ENCODE measurements at places on chromosomes 12 and 14.
A peak's percentile ranks its signal among the peaks of the same experiment; 100 is the strongest.

DNA sequence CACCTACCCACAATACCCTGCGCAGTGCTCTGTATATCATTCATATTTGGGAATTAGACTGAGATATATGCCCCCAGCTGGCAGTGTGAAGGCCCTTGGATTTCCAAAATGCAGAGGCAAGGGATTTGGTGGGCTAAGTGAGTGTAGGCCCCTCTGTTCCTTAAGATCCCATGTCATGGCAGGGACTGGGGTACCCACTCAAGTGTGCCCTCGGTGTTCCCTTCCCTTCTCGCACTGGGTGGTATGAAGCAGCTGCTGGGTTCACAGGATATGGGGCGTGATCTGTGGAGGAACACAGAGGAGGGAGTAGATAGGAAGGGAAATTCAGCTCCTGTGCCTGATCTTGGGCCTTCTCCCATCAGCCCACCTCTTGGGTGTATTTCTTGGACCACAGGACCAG is 63.1 kb upstream of the VASH1 start:
- DNase-seq = no peak

DNA sequence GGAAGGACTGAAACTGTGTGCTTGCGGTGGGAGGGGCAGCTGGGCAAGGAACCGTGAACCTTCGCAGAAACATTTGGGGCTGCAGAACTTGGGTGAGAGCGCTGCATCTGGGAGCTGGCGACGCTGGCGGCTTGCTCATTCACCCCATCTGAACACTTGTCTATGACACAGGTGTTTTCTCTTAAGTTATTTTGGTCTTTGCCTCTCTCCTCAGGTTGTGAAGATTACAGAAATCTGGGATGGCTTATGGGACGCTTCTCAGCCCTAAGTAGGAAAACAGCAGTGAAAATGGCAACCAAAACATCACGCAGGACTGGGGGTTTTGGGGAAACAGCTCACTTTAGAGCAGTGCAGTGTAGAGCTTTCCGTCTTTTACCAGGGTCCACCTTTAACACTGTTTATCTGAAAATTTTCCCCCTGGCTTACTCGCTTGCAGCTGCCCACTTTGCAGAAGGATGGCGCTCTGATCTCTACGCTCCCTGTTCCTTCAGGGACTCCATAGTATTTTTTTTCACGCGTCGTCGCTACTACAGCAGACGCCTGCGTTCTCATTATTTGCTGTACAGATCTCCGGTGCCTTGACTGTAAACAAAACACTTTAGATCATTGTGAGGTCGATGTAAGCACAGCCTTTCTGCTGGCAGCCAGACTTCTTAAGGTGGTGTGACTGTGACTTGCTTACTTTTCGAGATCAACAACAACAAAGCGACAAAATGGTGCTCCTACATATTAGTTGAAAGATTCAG is 2.7 kb upstream of the CDKN1B start:
- DNase-seq = no peak

- no peak for DNase-seq
Measured at GRCh38 chr12:32462908-32463307, 63.5 kb downstream of the FGD4 start.

- DNase-seq = no peak
Measured at GRCh38 chr14:96065661-96066459, 26.7 kb downstream of the C14orf132 start.

DNA sequence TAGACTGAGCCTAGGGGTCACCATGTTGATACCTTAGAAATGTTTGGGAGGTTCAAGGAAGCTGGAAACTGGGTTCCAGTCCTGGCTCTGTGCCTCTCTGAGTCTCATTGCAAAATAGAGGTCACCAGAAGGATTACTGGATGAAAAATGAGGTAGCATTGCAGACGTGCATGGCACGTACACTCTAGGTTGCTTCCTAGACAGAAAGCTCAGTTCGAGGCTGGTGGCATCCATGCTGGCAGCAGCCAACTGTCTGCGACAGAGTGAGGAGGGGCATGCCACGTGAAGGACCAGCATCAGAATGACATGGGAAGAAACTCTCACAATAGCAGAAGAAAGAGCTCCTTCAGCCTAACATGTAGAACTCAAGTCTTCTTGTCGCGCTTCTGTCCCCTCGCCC is 4.6 kb upstream of the CYP46A1 start:
- no peak for DNase-seq

GRCh38 chr12:47024463-47024862 is 55.0 kb upstream of the PCED1B start:
- DNase-seq = no peak

DNA sequence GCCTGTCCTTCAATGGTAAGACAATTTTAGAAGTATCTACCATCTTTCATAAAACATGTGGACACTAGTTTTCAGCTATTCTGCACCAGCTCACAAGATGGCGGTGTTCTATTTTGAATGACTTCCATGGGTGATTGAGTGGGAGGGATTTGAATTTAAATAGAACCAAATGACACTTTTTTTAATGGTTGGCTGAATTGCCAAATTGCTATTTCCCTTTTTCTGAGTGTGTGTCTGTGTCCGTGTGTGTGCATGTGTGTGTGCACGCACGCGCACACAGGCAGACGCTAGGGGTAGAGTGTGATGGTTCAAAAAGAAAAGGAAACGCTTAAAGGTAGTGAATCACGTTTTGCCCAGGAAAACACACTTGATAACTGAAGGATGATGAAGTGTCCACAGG is 362.6 kb downstream of the DAD1 start:
- DNase-seq = no peak

DNA sequence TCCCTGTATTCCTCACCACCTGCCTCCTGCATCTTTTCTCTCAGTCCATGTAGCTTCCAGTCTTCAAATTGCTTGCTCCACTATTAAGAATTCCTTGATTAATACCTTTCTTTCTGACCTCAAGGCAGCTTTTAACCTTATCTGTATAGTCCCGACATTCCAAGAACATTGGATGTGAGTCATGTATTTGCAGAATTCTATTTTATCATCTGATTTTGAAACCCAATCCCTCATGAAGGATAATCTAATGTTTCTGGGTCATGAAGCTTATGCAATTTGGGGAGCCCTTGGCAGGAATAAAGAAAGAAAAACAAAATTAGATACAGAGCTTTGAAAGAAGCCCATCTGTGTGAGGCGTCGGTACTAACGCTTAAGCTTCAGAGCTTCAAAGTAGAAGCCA is 63.4 kb upstream of the CCND2 start:
- DNase-seq = no peak

DNA sequence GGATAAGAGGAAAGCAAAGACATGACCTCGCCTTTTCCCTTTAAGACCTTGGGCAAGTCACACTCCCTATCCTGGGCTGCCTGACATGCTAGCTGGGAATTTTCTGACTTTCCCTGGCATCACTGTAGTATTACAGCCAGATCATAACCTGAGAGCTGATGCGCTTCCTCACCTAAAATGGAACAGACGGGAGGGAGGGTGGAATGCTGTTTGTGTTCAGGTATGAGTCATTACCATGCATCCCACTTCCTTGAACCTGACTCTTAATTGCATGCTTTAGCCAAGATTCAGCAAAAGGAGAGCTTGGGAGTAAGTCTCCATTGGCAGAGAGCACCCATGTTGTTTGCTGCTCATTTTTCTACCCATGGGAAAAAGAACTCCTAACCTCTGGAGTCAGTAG is 156.5 kb downstream of the KCNK10 start:
- no peak for DNase-seq

- no peak for DNase-seq
Measured at GRCh38 chr14:68536018-68536410, 256.9 kb downstream of the ZFP36L1 start.

- DNase-seq = peak; percentile 33
Measured at GRCh38 chr14:91114079-91115065, 499 bp downstream of the DGLUCY start.

DNA sequence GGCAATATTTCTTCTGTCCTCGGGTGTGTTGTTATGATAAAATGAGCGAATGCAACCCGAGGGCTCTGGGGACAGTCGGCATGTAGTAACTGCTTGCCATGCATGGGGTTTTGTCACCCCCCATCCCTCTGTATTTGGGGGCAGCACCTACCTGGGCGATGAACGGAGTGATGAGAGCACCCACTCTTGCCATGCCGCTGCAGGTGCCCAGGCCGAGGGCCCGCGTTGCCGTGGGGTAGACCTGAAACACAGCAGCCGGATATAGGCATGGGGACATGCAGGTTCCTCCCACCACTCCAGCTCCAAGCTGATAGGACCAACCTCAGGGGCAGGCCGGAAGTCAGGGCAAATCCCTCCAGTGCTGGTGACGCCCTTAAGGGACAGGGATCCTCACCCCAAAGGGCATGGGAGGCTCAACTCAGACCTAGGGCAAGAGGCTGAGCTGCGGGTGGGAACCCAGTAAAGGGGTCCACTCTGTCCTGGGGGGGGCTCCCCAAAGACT is 35.8 kb downstream of the DAO start:
- no peak for DNase-seq

DNA sequence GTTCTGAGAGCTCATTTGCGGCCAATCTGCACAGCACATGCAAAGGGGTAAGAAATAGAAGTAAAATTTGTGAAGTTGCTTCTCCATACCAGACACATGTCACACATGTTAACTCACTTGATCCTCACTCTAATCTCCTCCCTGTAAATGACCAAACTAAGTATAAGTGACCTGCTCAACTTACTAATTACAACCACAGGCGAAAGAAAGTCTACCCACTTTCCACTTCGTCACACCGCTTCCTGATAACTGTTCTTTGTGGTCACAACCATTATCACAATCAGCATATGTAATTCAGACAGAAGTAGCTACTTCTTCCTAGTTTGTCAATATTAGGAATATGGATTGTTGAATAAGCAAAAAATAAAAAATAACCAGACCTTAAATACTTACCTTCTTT is 293.7 kb upstream of the CLEC14A start:
- DNase-seq = no peak

GRCh38 chr12:22399464-22400180 is 65.1 kb upstream of the ST8SIA1 start:
- no peak for DNase-seq
